ENCODE measurements at places on chromosomes 12 and 14. TPM values are rescaled to one million over a fixed set of nuclear protein-coding genes. Genes with fewer than 3 reads are reported as not detected.

DPF3 gene
- 0.55 TPM for total RNA-seq

GLS2 gene
- total RNA-seq = 2.2 TPM

TEAD4 gene
- 67.7 TPM for total RNA-seq

RFX4 gene
- total RNA-seq = 0.83 TPM

DDHD1 gene
- total RNA-seq = 8.1 TPM

TMEM63C gene
- 2.1 TPM for total RNA-seq

MYO1H gene
- not detected for total RNA-seq

PACS2 gene
- 112 TPM for total RNA-seq

NRL gene
- total RNA-seq = 2.1 TPM

WASHC4 gene
- total RNA-seq = 54.6 TPM

OR4E2 gene
- not detected for total RNA-seq

CD69 gene
- total RNA-seq = not detected

Data from H7 (cell line).